Cortex of kidney (tissue), 1 donor: ENCODE measurements at places on chromosomes 13 and 19.

DNA sequence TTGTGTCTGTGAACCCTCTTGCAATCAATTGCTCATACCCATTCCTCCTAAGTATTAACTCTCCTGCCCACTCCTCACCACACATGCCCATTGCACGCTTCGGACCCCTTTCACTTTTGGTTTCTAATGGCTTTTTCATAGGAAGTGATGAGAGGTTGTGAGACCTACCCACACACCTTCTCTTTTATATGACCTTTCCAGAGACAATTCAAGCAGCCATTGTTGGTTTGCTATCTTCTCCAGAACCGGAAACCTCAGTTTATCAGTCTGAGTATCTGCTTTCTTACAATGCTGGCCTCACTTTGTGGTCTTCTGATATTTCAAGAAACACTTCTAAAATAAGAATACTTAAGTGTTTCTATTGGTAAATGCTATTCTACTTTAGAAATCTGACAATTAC, 1550.8 kb upstream of the SLC10A2 start:
- DNase-seq: no peak

DNA sequence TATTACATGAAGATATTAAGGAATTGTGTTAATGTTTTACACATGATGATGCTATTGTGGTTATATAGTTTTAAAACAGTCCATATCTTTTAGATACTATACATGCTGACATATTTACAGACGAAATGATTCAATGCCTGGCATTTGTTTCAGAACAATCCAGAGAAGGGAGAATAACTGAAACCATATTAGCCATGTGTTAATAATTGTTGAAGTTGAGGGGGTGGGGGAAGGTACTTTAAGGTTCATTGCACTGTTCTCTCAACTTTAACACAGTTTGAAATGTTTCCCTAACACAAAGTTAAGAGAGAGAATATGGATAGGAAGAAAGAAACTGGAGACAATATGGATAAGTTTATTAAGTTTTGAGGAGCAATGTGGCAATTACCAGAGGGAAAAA, 5.8 kb downstream of the CRYL1 start:
- no peak for DNase-seq

- no peak for DNase-seq
Measured at GRCh38 chr13:86425170-86425815, 626.1 kb upstream of the SLITRK6 start.

- no peak for DNase-seq
Measured at GRCh38 chr19:38433268-38433733, at the start of gene RYR1. RYR1 (plus strand) TSS chr19:38433691; CDS start chr19:38433830, 139 bp downstream.

DNA sequence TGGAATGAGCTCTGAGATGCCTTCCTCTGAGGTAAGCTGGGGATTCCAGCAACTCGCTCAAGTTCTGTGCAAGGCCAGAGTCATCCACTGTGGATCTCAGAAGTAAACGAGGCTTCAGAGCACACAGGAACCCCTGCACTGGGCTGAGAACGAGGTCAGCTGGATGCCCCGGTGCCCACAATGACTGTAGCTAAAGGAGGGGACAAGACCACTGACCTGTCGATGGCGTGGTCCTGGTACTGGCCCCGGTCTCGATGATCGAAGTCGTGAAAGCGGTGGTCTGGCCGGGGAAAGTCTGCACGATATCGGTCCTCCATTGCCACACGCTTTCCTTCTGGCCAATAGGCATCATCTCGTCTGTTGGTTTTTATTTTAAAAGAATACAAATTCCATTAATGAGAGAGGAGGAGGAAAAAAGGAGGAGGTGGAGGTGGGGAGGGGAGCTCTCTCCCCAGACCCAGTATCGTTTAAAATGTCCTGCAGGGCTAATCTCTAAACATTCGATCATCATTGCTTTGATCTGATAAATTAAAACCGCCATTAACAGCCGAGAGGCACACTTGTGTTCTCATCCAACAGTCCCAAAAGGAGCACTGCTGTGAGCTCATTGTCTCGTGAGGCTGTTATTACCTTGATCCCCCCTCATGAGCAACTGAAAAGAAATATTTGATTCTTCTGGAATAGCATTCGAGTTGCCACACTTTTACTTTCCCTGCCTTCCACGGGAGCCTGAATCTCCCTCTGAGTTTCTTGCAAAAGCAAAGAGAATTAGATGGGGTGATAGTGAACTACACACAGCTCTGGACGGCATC, 25.0 kb upstream of the TINCR start:
- no peak for DNase-seq

DNA sequence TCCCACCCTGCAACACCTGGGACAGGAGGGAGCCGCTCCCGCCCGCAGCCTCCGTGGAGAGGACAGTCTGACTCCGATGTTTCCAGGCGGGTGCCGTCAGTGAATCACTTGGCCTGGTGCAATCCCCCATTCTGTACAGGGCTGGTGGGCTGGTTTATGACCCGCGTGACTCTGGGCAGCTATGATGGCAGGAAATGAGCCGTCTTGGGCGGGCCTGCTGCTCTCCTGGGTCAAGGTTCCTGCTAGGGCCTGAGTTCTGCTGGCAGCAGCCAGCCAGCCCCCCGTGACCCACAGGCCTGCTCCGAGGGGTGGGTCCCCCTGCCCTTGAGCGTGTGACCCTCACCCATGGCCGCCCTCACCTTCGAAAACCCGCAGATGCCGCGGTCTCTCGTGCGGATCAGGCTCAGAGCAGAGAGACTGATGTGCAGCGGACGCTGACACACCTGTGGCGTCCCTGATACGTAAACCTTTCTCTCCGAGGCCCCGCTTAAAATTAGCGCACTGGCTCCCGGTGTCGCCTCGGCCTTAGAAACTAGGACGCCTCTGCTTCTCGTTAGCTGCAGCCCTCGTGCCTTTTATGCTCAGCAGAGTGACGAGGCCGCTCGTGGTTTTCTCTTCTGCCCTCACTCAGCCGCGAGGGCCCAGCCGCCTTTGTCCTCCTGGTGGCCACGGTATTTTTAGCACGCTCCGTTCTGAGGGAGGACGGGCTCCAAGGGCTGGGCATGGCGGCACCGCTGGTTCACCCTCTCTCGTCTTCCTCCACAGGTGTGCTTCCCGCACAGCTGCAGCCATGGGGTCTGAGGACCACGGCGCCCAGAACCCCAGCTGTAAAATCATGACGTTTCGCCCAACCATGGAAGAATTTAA, 63.4 kb downstream of the KDM4B start:
- no peak for DNase-seq

DNA sequence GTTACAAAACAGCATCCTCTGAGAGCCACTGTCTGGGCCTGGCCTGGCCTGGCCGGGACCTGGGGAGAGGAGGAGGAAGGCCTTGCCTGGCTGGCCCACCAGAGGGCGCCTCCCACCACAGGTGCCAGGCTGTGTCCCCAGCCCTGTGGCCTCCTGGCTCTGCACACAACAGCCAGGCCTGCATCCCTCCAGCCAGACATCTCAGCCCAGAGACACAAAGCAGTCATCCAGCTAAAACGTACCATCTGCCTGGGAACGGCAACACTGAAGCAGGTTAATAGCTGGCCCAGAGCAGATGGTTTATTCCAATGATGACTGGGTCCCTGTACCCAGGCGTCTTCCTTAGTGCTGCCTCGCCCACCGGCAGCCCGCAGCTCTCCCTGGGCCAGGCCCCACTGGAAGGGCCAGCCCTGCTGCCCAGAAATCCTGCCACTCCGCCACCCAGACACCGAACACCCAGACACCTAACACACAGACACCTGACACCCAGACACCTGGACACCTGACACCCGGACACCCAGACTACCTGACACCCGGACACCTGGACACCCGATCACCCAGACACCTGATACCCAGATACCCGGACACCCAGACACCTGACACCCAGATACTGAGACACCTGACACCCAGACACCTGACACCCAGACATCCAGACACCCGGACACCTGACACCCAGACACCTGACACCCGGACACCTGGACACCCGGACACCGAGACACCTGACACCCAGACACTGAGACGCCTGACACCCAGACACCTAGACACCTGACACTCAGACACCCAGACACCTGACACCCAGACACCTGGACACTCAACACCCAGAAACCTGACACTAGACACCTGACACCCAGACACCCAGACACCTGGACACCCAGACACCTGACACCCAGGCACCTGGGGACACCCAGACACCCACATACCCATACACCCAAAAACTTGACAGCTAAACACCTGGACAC, 20.1 kb downstream of the C19orf12 start:
- no peak for DNase-seq

DNA sequence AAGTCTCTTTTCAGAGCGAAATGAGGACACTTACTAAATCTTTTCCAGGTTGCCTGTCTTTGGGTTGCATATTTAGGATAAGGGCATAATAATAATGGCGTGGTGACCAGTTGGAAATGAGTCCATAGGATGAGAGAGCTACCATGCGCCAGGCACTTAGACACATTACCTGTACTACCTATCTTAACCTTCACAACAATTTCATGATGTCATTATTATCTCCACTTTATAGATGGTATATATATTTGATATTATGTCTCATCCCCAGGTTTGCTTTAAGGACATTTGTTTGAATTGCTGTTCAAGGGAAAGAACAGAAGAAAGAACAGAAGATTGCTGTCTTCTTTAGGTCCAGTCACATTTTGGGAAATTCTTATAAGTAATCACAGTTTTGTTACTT, 182.0 kb upstream of the STARD13 start:
- DNase-seq: no peak

DNA sequence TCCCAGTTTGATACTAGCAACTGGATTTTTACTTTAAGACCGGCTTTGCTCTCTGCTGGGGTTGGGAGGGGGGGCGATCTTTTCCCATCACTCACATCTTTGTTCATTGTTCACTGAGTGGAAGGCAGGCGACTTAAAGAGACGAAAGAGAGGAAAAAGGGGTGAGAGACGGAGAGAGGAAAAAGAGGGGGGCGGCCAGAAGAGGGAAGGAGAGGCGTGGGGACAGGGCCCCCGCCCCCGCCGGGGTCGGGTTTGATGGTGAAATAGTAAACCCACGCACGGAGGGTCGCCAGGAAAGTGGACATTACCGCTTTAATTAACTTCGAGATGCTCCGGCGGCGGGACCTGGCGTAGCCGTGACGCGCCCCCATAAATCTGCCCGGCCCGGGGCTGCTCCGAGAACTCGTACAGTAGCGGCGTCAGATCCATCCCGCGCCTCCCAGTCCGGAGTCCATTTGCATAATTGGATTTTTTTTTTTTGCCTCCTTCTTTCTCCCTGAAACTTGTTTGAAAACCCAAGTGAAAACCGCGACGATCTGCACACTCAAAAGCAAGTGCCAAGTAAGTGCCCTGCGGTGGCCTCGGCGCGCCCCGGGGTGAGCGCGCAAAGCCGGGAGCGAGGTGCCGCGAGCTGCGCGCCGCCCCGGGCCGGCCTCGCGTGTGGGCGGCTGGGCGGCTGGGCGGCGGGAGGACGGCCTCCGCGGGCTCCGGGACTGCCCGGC, 143.9 kb upstream of the ZNF536 start:
- DNase-seq: no peak

DNA sequence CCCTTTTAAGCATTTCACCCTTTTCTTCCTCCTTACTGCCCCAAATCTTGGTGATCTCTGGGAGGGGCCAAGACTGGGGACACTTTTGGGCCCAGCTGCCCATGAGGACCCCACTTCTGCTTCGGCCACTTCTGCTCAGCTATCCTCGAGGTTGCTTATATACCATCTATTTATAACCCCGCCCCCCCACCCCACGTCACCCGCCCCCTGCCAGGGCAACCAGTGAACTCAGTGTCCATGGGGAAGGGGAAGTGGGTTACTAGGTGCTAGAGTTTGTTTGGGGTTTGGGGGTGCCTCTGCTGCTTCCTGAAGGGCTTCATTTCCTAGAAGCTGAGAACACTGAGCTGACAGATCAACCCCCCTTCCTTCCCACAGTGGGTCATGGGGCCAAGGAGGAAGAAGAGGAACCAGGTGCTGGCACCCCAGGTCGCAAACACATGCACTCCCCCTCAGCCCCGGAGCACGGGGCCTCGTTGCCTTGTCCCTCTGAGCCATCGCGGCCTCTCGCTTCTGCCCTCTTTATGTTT, 6.1 kb upstream of the ADGRE5 start:
- no peak for DNase-seq

DNA sequence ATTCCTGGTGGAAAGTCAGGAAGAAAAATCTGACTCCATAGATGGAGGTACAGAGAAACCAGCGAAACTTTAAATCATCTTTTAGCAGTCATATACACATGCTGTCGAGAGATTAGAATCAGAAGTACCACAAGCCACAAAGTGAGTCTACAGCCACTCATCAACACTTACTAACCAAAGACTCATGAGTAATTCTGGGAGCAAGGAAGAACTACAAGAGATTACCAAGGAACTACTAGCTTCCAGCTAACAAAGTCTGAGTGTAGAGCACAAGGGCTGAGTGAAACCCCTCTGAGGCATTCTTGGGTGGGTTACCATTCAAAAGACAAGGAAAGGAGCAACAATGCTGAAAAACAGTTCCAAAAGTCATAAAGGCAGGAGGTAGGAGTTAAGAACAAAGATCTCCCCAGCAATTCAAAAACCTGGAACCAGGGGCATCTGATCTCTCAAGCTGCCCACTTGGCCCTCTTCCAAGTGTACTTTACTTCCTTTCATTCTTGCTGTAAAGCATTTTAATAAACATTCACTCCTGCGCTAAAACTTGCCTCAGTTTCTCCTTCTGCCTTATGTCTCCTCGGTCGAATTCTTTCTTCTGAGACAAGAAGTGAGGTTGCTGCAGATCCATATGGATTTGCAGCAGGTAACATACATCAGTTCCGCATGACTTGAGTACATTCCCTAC, 13.0 kb downstream of the RBM26 start:
- DNase-seq: no peak

DNA sequence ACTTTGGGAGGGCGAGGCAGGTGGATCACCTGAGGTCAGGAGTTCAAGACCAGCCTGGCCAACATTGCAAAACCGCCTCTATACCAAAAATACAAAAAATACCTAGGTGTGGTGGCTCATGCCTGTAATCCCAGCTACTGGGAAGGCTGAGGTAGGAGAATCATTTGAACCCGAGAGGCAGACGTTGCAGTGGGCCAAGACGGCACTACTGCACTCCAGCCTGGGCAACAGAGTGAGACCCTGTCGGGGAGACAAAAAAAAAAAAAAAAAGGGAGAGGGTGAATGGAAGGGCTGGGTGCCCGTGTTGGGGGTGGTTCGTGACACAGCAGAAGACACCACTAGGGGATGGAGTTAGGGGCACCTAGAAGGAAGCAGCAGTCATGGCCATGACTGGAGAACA, 10.8 kb downstream of the CFD start:
- DNase-seq: no peak

GRCh38 chr19:46000491-46001246, 5.4 kb downstream of the CCDC61 start:
- DNase-seq: no peak

GRCh38 chr13:105984236-105984635, 551.2 kb downstream of the EFNB2 start:
- no peak for DNase-seq

GRCh38 chr13:77728265-77729125, 31.0 kb downstream of the SLAIN1 start:
- DNase-seq: no peak

DNA sequence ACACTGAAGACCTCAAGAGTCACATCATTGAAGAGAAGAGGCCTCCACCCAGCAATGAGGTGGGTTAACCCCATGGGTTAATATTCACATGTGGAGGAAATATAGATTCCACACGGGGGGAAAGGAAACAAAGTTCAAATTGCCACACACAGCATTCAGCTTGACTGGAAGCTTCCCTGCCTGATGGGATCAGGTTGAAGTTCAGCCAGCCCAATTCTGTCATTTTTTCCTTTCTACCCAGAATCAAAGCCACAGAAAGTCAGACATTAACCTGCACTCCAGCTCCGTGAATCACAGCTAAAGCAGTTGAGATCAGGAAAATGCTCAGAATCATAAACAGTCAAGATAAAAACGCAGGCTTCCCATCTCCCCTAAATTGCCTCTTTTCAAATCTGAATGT, 208.7 kb upstream of the OBI1 start:
- DNase-seq: no peak

- DNase-seq: no peak
Measured at GRCh38 chr19:41876847-41877832, at the start of gene CD79A. CD79A (plus strand) TSS chr19:41877279; CDS start chr19:41877305, 26 bp downstream.
